ENCODE measurements at places on chromosomes 2 and 18. TPM values are rescaled to one million over a fixed set of nuclear protein-coding genes. Genes with fewer than 3 reads are reported as not detected.

KCNJ13 gene
- not detected for total RNA-seq

GPR155 gene
- 1.6 TPM for total RNA-seq

CDH7 gene
- total RNA-seq, result not detected

ACSL3 gene
- total RNA-seq, result 196 TPM

IL36G gene
- total RNA-seq, result not detected

SH2D6 gene
- not detected for total RNA-seq

CCDC148 gene
- 0.86 TPM for total RNA-seq
